ENCODE measurements at places on chromosomes 13 and 19.
A peak's percentile ranks its signal among the peaks of the same experiment; 100 is the strongest.

DNA sequence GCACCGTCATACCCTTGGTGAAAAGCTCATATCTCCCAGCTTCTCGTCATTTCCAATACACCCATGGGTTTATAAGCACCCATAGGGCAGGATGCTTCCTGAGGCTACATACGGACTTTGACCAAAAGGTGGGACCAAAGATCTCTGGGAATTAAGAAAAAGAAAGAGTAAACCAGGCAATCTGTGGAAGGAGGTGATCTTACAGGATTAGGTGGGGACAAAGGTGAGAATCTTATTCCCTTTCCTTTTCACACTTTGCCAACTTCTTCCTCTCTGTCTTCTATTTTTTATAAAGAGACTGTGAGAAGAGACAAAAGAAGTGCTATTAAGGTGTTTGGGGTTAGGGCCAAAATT is 172.0 kb downstream of the DLEU7 start:
- no peak for DNase-seq

DNA sequence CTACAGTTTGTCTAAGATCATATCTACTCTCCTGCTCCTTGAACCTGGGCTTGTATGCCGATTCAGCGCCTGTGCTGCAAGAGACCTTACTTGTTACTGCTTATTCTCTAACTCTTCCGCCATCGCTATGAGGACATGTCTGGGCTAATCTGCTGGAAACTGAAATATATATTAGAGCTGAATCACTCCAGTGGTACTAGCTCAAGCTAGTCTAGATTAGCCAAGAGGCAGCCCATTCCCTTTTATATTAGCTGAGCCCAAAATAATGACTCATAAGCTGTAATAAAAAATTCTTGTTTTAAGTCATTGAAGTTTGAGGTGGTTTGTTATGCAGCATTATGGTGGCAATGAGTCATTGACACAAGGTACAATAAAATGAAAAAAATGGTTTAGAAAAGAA is 52.8 kb downstream of the SLC6A16 start:
- no peak for DNase-seq

DNA sequence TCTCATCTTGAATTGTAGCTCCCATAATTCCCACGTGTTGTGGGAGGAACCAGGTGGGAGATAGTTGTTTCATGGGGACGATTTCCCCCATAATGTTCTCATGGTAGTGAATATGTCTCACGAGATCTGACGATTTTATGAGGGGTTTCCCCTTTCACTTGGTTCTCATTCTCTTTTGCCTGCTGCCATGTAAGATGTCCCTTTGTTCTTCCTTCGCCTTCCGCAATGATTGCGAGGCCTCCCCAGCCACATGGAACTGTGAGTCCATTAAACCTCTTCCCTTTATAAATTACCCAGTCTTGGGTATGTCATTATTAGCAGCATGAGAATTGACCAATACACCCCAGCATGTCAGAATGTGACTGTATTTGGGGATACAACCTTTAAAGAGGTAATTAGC is 3.9 kb upstream of the FPR1 start:
- DNase-seq: no peak

GRCh38 chr13:89628567-89628966 is 1718.9 kb upstream of the MIR17HG start:
- DNase-seq: no peak

- no peak for DNase-seq
Observed at GRCh38 chr19:5824751-5825150, 14.8 kb downstream of the FUT6 start.

GRCh38 chr19:8269724-8270123 is 38.4 kb downstream of the CD320 start:
- DNase-seq: no peak

GRCh38 chr13:32035716-32036115 is 4.1 kb downstream of the FRY start:
- DNase-seq: no peak

DNA sequence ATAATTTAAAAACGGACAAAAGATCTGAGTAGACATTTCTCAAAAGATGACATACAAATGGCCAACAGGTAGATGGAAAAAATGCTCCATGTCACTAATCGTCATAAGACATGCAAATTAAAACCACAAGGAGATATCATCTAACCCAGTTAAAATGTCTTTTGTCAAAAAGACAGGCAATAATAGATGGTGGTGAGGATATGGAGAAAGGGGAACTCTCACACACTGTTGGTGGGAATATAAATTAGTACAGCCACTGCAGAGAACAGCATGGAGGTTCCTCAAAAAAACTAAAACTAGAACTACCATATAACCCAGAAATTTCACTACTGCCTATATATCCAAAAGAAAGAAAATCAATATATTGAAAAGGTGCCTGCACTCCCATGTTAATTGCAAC is 37.9 kb downstream of the OR10H4 start:
- DNase-seq: no peak

- DNase-seq: peak; percentile 14
Observed at GRCh38 chr13:100235311-100235901, 146.5 kb downstream of the PCCA start.

DNA sequence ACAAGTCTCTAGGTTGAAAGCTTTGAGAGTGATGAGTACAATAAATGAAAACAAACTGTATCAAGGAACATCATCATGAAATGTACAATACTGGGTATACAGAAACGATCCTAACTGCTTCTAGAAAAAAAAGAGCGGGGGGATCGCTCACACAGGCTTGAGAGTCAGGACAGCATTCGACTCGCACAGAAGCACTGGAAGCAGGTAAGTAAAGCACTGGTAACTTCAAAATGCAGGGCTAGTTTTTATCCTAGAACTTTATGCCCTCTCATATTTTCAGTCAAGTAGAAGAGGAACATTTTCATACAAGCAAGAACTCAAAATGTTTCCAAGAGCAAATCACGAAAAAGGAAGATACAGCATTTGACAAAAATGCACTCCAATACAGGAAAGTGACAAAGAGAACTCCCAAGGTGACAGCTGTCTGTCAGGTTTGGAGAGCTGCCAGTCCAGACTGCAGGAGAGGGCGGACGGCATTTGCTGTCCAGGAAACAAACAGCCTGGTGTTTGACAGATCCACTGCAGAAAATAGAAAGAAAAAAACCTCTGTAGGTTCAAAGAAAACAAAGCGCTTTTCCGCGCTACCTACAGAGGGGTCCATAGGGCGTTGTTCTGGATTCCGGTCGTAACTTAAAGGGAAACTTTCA is 58.2 kb upstream of the XPO4 start:
- DNase-seq: no peak

DNA sequence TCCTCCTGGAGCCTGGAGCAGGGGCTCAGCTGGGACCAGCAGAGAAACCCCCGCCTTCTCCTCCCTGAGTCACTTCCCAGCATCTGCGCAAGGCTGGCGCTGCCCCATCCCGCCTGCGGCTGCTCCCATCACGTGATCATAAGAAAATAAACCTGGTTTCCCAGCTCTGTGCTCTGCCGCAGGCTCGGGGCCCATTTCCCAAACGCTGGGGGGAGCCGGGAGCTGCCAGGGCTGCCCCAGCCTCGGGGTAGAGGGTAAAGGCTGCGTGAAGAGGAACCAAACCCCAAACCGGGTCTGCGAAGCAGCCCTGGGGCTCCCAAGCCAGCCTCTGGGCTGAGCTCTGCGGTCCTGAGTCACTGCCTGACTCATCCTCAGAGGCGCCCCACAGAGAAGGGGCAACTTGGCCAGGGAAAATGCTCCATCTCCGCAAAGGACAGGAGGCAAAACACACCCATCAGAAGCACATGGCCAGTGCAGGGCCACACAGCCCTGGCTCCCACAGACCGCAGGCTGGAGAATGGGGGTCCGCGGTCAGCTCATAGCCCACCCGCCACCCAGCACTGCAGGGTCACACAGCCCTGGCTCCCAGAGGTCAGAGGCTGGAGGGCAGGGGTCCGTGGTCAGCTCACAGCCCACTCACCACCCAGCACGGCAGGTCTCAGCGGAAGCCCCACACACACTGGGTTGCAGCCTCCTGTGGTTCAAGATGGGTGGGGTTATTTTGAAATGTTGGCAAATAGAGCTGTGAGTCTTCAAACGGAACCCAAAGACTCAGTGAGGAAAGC is 67.1 kb downstream of the RASA3 start:
- peak; percentile 72 for DNase-seq

DNA sequence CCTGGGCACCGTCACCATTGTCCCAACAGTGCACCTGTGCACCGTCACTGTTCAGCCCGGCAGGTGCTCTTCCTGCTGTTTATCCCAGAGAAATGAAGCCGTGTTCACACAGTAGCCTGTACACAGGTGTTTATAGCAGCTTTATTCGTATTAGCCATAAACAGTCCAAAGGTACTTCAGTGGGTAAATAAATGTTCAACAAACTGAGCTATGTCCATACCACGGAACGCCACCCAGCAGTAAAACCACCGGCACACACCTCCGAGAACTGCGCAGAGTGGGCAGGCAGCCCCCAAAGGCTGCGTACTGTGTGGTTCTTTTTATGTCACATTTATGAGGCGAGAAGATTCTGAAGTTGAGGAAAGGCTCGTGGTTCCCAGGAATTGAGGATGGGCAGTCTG is 44.9 kb upstream of the DCUN1D2 start:
- no peak for DNase-seq

DNA sequence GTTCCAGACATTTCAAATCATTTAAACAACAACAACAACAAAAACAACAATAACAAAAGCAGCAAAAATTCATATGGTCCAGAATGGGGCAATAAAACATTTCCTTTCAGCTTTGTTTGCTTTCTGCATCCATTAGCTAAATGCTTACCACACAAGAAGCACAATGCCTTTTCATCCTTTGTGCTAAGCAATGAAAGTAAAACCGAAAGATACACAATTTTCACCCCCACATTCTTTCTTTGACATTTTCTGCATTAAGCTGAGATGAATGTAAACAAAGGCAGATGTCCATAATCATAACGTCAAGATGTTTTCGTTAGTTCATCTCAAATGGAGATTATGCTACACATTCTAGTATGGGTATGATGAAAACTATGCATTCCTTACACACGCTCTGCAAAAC is 568.5 kb downstream of the SLITRK6 start:
- DNase-seq: no peak

DNA sequence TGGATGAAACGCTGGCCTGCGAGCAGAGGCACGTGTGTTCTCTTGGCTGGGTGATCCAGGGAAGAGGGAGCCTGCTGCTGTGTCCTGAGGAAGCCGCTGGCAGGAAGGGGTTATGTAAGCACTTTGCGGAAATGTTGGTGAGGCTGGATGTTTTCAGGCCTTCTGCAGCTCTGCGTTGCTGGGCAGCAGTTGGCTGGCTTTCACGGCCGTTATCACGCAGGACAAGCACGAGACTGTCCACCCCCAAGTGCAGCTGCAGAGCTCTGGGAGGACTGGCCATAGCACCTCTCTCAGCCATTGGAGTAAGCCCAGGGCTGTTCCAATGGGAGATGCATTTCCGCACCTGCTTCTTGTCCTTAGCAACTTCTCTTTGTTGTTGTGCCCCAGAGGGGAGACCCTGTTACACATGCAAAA is 146.9 kb upstream of the SOX21 start:
- no peak for DNase-seq

GRCh38 chr19:41734585-41734984 is 20.7 kb upstream of the CEACAM6 start:
- DNase-seq: no peak

DNA sequence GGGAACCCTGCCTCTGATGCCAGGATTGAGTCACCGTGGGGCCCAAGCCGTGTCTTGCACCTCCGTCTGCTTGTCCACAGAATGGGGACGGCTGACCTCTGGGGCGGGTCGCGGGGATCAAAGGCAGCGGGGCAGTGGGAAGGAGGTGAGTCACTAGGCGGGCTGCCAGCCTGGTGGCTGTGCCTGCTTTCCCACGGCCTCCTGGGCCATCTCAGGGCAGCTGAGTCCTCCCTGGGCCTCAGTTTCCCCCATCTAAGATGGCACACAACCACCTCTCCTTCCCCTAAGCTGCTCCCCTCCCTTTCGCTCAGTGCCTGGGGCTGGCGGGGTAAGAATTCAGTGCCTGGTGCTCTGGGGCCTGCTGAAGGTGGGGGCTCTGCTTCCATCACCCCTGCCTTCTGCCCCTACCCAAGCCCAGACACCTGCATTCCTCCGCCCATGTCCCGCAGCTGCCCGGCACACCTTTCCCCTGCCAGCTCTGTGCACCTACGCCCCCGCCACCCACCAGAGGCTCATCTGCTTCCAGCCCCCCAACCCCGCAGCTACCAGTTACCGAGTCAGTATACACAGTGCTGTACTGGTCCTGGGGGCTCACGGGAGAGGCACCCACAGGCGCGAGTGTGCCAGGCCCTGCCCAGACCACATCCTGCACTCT is 3.5 kb downstream of the MKNK2 start:
- DNase-seq: peak; percentile 64

DNA sequence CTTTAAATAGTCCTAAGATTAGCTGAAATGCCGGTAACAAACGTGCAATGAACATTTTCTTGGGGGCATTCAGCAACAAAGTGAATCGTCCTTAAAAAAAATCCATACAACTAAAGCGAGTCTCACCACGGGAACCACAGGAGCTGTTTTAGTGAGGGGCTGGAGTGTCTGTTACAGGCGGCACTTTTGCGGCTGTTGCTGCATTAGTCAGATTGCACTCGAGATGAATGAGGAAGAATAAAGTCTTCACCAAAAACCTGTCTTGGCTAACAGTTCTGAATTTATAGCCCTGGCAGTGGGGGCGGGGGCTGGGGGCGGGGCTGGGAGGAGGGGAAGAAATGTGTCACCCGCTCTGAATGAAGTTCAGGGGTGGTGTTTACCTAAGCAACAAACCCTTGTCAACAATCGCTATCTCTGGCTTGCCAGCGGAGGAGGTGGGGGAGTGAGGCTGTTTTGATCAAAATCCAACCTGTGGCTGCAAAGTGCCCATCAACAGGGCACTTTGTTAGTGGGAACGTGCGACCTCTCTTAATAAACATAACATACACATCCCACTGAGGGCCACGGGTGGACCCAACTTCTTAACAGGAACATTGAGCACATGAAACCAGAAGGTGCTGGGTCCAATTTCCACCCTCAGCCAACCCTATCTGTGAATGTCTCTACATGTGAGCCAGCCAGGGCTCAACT is 44.5 kb downstream of the RFX2 start:
- DNase-seq: no peak

DNA sequence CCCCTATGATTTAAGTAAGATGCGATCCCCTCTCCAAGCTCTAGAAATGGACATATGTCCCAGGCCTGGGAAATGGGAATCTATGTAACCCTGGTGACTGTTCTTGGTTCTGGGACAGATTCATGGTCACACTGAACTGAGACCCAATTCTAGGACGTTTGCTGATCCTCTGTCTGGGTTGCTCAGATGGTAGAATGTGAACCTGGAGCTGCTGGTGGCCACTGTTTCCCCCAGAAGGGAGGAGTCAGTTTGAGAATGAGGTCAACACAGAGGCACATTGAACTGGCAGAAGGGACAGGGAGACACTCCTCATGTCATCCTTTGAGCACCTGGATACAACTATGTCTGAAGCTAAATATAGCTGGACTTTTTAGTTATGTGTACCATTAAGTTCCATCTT is 29.1 kb downstream of the FAM187B start:
- no peak for DNase-seq

- no peak for DNase-seq
Observed at GRCh38 chr13:91557328-91558090, 159.1 kb downstream of the GPC5 start.

- DNase-seq: no peak
Observed at GRCh38 chr19:56109226-56109625, 11.9 kb downstream of the ZNF787 start.

- DNase-seq: no peak
Observed at GRCh38 chr13:23488442-23488841, 54.9 kb upstream of the SACS start.

- DNase-seq: peak; percentile 31
Observed at GRCh38 chr19:33795370-33796163, 1.1 kb upstream of the KCTD15 start.

GRCh38 chr13:77693449-77693940 is 4.0 kb upstream of the SLAIN1 start:
- DNase-seq: no peak

All from hematopoietic multipotent progenitor cell treated with erythropoietin and hydrocortisone succinate and interleukin-3 and kit ligand, for 15 days (in vitro differentiated cells).